ENCODE measurements at places on chromosomes 16 and 17.
A peak's percentile ranks its signal among the peaks of the same experiment; 100 is the strongest.

GRCh38 chr17:81869221-81870130 is 1.7 kb downstream of the ARHGDIA start:
- peak; percentile 47 for DNase-seq

DNA sequence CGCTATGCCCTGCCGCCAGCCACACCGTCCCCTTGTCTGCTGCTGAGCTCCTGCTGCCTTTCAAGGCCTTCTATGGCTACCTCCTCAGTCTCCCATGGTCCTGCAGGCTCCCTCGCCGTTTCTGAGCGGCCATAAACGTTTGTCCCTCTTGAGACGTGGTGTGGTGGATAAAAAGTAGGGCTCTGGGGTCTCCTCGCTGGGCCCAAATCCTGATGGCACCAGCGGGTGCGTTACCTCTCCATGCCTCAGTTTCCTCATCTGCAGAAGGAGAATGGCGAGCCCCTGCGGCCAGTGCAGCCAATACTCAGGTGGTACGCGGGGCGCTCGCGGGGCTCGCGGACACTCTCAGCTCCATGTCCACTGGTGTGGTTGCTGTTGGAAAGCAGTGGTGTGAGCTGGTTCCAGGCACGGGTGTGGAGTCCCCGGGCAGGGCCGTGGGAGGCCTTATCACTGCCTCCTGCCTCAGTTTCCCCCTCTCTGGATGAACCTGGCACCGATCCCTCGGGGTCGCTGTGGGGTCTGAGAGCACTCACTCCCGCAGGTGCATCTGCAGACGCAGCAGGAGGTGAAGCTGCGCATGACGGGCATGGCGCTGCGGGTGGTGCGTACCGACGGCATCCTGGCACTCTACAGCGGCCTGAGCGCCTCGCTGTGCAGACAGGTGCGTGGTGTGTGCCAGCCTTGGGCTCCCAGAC is 2.5 kb downstream of the SLC25A10 start:
- no peak for DNase-seq

GRCh38 chr16:66521951-66522771 is 27.8 kb downstream of the TK2 start:
- DNase-seq: peak; percentile 57

GRCh38 chr16:180101-180675 is at the start of gene HBQ1:
Gene HBQ1 (plus strand): TSS chr16:180459. CDS start chr16:180487, 28 bp downstream.
- peak; percentile 34 for DNase-seq

DNA sequence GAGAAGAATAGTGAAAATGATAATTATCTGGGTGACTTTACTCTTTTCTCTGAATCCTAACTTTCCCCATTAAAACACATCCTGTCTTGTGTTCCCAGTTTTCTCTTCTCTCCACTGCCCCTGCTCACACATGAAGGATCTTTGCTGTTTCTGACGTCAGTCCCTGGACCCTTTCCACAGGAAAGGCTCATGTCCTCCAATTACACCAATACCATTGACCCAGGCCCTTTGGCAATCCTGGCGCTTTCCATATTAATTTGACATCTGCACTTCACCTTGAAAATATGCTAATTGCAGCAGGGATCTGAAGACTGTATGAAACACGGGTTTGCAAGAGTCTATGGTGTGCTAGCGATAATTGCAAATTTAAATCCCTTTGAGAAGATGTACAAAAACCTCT is 170.2 kb upstream of the GOT2 start:
- DNase-seq: no peak

DNA sequence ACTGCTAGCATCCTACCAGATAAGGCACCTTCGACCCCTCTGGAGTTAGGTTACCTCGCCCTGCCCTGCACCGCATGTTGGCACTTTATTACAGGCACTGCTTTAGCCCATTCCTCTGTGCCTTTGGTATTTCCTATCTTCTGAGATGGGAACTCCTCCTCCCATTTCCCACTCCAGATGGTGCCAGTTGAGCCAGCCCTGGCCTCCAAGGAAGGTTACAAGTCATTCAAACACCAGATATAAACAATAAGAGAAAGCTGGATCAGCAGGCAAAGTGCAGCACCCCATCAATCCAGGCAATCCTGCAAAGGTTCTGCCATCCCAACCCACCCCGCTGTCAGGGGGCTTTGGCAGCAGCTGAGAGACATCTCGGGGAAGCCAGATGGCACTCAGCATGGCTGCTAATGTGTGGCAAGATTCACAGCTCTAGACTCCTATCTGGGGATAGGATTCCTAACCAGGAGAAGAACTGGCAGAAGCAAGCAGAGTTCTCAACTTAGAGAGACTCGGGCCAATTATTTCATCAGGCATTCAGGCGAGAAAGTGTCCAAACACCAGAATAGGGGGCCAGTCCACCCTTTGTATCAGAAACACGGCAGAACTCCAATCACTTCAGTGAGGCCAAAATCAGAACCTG is 113.0 kb downstream of the COPRS start:
- DNase-seq: no peak
